ENCODE measurements at places on chromosomes 13 and 19.

DNA sequence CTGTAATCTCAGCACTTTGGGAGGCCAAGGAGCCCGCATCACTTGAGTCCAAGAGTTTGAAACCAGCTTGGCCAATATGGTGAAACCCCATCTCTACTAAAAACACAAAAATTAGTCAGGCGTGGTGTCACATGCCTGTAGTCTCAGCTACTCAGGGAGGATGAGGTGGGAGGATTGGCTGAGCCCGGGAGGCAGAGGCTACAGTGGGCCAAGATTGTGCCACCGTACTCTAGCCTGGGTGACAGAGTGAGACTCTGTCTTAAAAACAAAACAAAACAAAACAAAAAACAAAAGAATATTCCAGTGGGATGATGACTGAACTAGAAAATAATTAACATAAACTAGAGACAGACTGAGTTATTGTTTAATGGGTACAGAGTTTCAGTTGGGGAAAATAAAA is 81.7 kb upstream of the ABCC4 start:
- peaks cover 20% of the 10 kb centered on the region for H3K4me1 ChIP-seq
- H3K27me3 ChIP-seq: peaks cover 6% of the 10 kb centered on the region
- no peak overlapping the region for H3K27ac ChIP-seq
- DNase-seq: no peak
- H3K4me3 ChIP-seq: no peak overlapping the region
- no peaks in the 10 kb centered on the region for H3K36me3 ChIP-seq

GRCh38 chr13:35818633-35819067 is 312.5 kb downstream of the DCLK1 start:
- H3K27ac ChIP-seq: no peak overlapping the region
- no peaks in the 10 kb centered on the region for H3K36me3 ChIP-seq
- no peaks in the 10 kb centered on the region for H3K27me3 ChIP-seq
- H3K4me1 ChIP-seq: no peaks in the 10 kb centered on the region

DNA sequence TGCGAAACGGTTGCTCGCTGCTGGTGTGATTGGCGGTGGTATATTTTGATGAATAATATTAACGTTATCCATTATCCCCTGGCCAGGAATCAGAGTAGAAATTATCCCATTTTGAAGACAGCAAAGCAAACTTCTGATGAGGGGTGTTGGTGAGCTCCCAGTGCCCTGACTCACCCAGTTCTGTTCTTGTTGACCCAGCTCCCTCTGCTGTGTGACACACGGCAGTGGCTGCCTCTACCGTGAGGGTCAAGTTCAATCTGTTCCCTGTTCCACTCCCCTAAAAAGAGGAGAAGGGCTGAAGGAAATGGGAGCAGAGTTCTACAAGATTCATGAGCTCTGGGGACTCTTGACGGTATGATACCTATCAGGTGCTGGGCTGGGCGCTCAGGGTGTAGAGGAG is 2.0 kb downstream of the CAMSAP3 start:
- DNase-seq: no peak
- H3K4me1 ChIP-seq: no peaks in the 10 kb centered on the region
- H3K27me3 ChIP-seq: peaks cover 27% of the 10 kb centered on the region
- no peak overlapping the region for H3K4me3 ChIP-seq

DNA sequence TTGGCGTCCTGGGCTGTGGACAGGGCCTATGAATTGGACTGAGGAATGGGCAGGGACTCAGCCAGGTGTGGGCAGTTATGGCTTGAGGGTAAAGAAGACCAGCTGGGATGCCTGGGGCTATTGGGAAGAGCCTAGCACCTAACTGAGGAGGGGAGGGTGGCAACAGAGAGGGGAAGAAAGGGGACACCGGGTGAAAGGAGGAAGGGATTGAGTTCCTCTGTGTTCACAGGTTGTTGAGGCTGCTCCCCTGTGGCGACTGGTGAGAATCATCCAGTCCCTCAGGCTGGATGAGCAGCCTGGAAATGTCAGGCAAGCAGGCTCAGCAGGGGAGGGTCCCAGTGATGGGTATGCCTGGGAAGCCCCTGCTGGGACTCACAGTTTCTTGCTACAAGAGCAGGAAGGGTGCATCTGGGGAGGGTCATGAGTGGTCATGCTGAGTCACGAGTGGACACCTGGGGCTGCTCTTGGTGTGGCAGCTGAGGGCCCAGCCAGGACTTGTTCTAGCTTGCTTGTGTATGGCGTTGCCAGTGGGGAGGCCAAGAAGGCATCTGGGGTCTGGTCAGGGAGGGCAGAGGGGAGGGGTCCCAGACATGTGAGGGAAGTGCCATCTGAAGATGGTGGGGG is 1.4 kb downstream of the ZNF324 start:
- DNase-seq: no peak
- no peaks in the 10 kb centered on the region for H3K27me3 ChIP-seq
- no peaks in the 10 kb centered on the region for H3K36me3 ChIP-seq
- H3K4me3 ChIP-seq: peak overlapping the region; percentile 90

GRCh38 chr13:42239161-42239560 is 32.8 kb upstream of the AKAP11 start:
- peaks cover 21% of the 10 kb centered on the region for H3K4me1 ChIP-seq
- H3K27ac ChIP-seq: peak overlapping the region; percentile 36
- DNase-seq: no peak
- H3K27me3 ChIP-seq: no peaks in the 10 kb centered on the region
- H3K36me3 ChIP-seq: no peaks in the 10 kb centered on the region

DNA sequence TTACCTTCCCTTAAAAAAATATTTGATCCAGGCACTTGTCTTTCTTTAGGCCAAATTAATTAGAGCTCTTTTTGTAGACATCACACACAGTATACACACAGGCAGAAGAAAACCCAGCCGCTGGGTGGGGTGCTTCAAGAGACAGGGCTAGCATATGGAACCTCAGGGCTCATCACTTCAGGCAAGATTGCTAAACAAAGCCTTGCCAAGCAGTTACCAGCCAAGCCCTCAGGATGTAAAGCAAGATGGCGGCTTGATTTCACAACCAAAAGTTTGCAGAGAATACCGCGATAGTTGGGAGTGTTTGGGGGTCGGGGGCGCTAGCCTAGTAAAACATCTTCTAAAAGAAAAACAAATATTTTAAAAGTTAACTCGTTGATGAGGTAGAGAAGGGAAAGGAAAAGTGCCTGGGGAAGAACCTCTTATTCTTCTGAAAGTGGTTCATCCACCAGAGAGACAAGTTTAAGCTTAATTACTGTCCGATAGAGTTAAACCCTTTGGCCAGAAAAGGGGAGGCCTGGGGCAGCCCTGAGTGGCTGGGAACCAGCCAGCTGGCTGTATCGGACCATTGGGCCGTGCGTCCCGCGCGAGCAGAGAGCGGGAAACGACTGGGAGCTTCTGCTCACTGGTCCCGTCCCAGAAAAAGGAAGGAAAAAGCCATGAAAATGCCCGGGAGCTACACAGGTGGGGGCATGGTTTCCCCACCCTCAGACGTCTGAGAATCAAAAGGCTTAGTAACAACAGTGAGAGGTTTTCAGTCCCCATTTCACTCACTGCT is 254.9 kb upstream of the PCDH20 start:
- no peaks in the 10 kb centered on the region for H3K27me3 ChIP-seq
- no peaks in the 10 kb centered on the region for H3K36me3 ChIP-seq
- no peaks in the 10 kb centered on the region for H3K4me1 ChIP-seq
- no peak overlapping the region for H3K27ac ChIP-seq

GRCh38 chr19:41377977-41378709 is 1.8 kb downstream of the TMEM91 start:
- peaks cover 33% of the 10 kb centered on the region for H3K4me1 ChIP-seq
- peaks cover 2% of the 10 kb centered on the region for H3K27me3 ChIP-seq
- no peak for DNase-seq
- H3K36me3 ChIP-seq: no peaks in the 10 kb centered on the region

DNA sequence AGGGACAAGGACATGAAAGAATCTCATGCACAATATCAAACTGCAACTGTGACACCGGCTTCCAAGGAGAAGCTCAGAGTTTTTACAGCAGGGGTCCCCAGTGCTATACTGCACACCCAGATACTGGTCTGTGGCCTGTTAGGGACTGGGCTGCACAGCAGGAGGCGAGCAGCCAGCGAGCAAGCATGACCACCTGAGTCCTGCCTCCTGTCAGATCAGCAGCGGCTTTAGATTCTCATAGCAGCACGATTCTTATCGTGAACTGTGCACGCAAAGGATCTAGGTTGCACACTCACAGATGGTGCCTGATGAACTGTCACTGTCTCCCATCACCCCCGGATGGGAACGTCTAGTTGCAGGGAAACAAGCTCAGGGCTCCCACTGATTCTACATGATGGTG is 13.1 kb upstream of the CD22 start:
- DNase-seq: no peak
- peaks cover 15% of the 10 kb centered on the region for H3K4me1 ChIP-seq
- peaks cover 13% of the 10 kb centered on the region for H3K27me3 ChIP-seq
- H3K27ac ChIP-seq: no peak overlapping the region
- H3K4me3 ChIP-seq: no peak overlapping the region
- H3K36me3 ChIP-seq: no peaks in the 10 kb centered on the region

DNA sequence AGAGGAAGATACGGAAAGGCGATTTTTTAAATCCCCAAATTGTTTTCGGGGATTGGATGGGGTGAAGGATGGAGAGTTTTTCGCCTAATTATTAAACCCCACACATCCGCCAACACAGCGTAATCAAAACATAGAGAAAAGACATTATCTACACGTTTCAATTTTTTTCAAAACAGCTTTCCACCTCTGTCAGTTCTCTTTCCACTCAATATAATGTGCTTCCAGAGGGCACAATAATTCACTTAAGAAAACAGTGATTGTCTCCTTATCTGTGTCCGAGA is 435 bp upstream of the OBI1 start:
- H3K27me3 ChIP-seq: peaks cover 6% of the 10 kb centered on the region
- 0 out of 2 replicates have a peak, but pooled peaks cover 5% of the 10 kb centered on the region for H3K36me3 ChIP-seq
- peak overlapping the region; percentile 91 for H3K27ac ChIP-seq
- peak overlapping the region; percentile 100 for H3K4me3 ChIP-seq
- H3K4me1 ChIP-seq: peaks cover 24% of the 10 kb centered on the region
- DNase-seq: no peak

GRCh38 chr13:111415765-111416164 is 95.3 kb downstream of the TEX29 start:
- peaks cover 31% of the 10 kb centered on the region for H3K27me3 ChIP-seq
- H3K4me3 ChIP-seq: no peak overlapping the region
- H3K36me3 ChIP-seq: no peaks in the 10 kb centered on the region
- H3K27ac ChIP-seq: no peak overlapping the region

GRCh38 chr13:113411216-113412023 is 41.9 kb downstream of the ADPRHL1 start:
- peaks cover 8% of the 10 kb centered on the region for H3K27me3 ChIP-seq
- no peaks in the 10 kb centered on the region for H3K36me3 ChIP-seq
- DNase-seq: peak; percentile 98
- H3K4me1 ChIP-seq: peaks cover 41% of the 10 kb centered on the region
- H3K4me3 ChIP-seq: peak overlapping the region; percentile 84
- H3K27ac ChIP-seq: peak overlapping the region; percentile 99

GRCh38 chr13:111329641-111330040 is 9.2 kb downstream of the TEX29 start:
- no peak for DNase-seq
- H3K27me3 ChIP-seq: peaks cover 18% of the 10 kb centered on the region
- H3K4me1 ChIP-seq: no peaks in the 10 kb centered on the region
- no peaks in the 10 kb centered on the region for H3K36me3 ChIP-seq

Measured in HFFc6 (cell line).